ENCODE measurements at places on chromosomes 16 and 17.

GRCh38 chr16:47928008-47928407 is 227.8 kb downstream of the ABCC12 start:
- no peak for DNase-seq

- no peak for DNase-seq
Measured at GRCh38 chr17:76755285-76755684, 17.4 kb downstream of the MFSD11 start.

DNA sequence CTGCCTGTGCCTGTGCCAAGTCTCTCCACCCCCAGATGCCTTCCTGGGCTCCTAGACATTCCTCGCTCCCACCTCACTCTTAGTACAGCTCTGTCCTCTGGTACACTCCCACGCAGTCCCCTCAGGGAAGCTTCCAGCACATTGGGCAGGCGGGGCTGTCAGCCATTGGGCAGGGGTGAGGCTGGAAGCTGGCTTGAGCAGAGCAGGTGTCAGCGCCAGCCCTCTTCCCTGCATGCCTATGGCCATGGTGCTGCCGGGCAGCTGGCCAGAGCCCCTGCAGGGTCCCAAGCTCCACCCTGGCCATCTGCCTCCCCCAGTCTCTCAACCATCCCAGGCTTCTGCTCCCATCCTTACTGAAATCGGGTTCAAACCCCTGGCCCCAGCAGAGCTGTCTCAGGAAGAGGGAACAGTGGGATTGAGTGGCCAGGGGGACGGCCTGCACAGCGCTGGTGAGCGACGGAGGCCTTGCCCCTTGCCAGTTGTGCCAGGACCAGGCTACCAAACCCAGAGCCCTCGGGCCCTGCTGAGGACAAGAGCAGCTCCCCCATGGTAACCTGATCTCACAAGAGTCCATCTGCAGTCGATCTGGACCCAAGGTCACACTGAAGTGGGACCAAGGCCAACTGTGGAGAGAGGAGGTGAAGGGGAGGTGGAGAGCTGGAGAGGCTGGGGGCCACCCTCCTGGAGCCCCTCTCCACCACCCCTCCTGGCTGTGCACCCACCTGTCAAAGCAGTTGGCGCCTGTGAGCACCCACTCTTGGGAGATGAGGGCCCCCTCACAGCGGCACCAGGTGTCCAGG is 2.4 kb upstream of the B9D1 start:
- no peak for DNase-seq

- DNase-seq = no peak
Measured at GRCh38 chr16:14449790-14450480, 180.1 kb downstream of the PARN start.

- DNase-seq = no peak
Measured at GRCh38 chr16:77686385-77686784, 35.9 kb upstream of the NUDT7 start.

DNA sequence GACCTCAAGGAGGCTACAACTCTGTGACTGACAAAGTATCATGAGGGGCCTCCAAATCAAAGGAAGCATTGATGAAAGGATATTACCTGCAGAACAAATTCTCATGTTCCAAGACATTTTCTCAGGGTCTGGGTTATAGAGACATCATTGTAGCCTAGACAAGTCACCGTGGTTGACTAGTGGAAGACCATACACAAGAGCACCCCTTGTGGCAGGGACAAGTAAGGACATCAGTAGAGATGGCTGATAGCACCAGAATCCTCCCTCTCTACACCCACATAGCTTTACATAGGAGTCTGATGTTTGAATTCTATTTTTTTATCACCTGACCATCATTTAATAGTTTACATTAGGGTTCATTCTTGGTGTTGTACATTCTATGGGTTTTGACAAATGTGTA is 32.5 kb upstream of the CDH8 start:
- no peak for DNase-seq

- no peak for DNase-seq
Measured at GRCh38 chr16:74226338-74226954, 70.2 kb upstream of the PSMD7 start.

GRCh38 chr16:14070555-14070876 is 603 bp upstream of the MRTFB start:
- no peak for DNase-seq

GRCh38 chr17:77428020-77428748 is 287.4 kb downstream of the SEC14L1 start:
- no peak for DNase-seq

- DNase-seq = no peak
Measured at GRCh38 chr17:945672-946071, 33.9 kb downstream of the NXN start.

GRCh38 chr17:17877529-17878358 is 41.0 kb upstream of the SREBF1 start:
- DNase-seq = no peak

DNA sequence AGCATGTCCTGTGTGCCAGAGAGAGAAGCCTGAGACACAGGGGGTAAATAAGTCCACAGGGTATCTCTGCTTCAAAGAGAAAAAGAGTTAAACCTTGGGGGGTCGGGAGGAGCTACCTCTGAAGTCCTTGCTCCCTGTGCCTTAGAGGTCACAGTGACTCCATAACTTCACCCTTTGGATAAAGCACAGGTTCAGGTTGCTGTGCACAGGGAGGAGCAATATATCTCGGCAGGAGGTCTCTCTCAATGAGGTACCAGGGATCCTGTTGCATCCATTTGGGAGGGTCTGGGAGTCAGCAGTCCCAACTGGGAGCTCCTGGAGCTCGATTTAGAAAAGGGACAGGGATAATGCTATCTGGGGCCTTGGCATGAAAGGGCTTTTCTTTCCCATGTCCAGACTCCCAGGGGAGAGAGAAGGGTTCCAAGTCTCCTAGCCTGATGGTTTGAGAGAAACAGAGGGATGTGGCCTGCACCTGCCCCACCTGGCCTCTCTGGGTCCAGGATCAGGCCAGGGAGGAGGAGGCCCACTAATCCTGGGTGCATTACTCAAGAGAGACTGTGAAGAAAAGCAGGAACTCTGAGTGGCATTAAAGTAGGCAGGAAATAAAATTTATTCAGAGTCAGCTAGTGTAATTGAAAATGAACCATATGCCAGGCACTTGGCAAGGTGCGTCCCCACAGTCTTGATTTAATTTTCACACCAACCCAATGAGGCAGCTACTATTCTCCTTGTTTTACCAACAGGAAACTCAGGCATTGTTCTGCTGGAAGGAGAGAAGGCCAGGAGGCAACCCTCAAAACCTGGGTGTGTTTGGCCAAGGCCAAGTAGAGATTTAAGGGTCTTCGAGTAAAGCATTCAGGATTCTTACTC is 40.7 kb downstream of the CUEDC1 start:
- no peak for DNase-seq

GRCh38 chr17:2266865-2267228 is 36.7 kb downstream of the SMG6 start:
- DNase-seq = no peak

All from T-helper 1 cell (primary cell).